Right cardiac atrium (tissue), 5 donors: ENCODE measurements at places on chromosomes 16 and 17.

- DNase-seq: no peak
These were observed 31.1 kb downstream of the BAIAP2 start for GRCh38 chr17:81066072-81066471.

DNA sequence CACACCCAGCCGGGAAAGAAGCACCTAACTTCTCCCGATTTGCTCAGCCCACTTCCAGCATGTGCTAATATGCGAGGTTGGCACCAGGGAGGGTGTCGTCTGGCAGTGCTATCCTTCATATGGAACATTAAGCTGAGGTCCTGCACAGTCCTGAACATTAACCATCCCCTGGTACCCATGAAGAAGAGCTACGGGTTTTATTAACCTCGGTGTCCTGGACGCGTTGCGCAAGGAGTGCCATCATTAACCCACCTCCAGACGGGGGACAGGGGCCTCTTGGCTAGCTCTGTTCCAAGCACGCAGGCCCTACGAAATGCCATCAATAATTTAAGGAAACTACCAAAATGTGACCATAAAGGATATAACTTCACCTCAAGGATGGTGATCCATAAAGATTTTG lies 193.5 kb downstream of the MAF start:
- no peak for DNase-seq

DNA sequence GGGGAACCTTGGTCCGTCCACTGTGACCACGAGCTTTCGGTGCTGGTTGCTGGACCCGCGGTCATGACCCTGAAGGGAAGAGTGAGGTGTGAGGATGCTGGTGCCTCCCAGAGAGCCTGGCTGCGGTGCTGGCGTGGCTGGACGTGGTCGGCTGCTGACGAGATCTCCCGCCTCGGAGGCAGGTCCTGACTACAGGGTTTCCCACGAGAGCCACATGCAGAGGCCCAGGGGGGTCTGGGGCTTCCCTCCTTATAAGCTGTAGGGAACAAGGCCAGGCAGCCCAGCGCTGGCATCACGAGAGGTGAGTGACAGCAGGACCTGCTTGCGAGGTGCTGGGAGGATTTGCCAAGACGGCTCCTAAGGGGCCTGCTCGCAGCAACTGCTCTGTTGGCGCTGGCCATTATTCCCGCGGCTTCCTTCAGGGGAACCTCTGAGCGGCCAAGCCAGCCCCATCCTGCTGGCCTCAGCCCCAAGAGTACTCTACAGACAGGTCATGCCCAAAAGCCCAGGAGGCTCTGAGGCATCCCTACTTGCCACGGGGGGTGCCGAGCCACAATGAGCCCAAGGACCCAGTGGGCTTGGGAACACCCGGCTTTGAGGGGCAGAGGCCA lies 134.8 kb downstream of the FOXL1 start:
- no peak for DNase-seq

DNA sequence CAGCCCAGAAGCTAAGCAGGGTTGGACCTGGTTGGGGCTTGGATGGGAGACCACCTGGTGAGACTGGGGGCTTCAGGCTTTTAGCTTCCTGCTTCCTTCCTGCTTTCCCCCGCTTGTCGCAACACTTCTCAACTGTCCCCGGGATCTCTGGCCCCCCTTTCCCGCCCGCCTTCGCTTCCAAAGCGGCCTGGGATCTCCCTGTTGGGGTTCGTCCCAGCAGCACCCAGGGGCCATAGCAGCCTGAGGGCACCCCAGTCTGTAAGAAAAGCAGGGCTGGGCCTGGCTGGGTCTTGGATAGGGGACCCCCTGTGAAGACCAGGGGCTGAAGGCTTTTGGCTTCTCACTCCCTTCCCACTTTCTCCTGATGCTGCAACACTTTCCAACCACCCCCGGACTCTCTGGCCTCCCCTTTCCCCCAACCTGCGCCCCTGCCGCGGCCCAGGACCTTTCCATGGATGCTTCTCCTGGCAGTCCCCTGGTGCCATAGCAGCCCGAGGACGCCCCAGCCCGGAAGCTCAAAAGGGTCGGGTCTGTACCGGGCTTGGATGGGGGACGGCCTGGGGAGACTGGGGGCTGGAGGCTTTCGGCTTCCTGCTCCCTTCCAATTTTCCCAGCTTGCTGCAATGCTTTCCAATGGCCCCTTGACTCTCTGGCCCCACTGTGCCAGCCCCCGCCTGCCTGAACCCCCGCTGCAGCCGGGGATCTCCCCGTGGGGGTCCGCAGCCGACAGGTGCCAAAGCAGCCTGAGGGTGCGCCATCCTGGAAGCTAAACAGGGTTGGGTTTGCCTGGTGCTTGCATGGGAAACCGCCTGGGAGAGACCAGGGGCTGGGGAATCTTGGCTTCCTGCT lies 2276.2 kb downstream of the TP53TG3F start:
- no peak for DNase-seq

GRCh38 chr17:49952209-49952911 lies 16.6 kb upstream of the DLX4 start:
- DNase-seq: peak; percentile 92

GRCh38 chr17:69743091-69743490 lies 328.6 kb downstream of the MAP2K6 start:
- DNase-seq: no peak

- DNase-seq: peak; percentile 81
These were observed 25.4 kb downstream of the RTN4RL1 start for GRCh38 chr17:1999557-2000251.

DNA sequence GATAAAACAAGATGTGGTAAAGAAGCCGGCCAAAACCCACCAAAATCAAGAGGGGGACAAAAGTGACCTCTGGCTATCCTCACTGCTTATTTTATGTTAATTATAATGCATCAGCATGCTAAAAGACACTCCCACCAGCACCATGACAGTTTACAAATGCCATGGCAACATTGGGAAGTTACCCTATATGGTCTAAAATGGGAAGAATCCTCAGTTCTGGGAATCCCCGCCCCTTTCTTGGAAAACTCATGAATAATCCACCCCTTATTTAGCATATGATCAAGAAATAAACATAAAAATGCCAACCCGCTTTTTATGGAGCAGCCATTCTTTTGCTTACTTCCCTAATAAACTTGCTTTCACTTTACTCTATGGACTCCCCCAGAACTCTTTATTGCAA lies 25.6 kb downstream of the CMTR2 start:
- DNase-seq: no peak

DNA sequence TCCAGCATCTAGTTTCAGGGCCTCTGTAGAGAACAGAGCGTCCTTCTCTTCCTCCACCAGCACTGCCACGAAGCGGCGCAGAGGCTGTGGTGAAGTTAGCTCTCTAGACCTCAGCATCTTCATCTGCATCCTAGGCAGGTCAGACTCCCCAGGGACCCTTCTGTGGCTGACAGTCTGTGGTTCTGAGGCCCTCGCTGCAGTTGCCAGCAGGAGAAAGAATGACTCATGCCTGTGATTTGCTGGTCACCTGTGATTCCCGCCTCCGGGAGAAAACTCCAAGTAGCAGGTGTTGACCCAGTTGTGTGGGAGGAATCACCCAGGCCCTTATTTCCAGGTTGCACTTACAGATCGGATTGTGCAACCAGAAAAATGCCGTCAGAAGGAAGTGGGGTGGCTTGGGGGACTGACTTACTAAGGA lies 117.3 kb upstream of the CACNG5 start:
- no peak for DNase-seq
